Stimulated activated CD4-positive, alpha-beta T cell treated with anti-CD3 and anti-CD28 coated beads, Interleukin-12 subunit alpha, Interleukin-12 subunit beta, amount 100 ng/mL, for 4 hours (primary cell): ENCODE measurements at places on chromosomes 2 and 18.

DNA sequence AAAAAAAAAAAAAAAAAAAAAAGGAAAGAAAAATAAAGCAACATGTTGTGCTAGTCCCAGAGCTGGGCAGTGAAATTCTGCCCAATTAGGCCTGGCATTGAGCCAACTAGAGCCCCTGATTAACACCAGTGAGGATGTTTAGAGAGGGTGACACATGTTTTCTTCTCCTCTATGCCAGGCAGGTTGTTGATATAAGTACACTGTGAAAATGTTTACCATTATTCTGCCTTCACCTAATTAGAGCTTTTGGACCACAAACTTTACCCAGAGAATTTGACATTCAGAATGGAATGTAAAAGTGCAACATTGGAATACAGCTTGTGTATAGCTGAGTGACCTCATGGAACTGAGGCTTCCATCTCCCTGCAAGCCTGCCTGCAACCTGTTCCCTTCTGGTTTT lies 95.9 kb upstream of the MSH2 start:
- DNase-seq, result no peak

DNA sequence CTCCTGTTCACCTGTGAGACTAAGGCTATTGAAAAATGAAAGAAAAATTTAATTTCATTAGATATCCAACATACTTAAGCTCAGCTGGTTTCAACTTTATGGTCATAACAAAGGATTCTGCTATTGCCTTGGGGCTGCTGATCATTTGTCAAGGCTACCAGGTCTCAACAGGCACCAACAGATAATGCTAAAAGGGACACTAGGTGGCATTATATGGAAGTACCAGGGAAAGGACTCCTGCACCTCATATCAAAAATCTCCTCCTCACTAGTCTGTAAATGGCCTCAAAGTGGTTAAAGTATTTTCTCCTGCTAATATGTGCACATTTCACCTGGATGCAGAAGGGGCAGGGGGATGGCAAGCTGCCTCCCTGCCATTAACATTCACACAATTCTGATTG lies 167.9 kb upstream of the REG3A start:
- no peak for DNase-seq

DNA sequence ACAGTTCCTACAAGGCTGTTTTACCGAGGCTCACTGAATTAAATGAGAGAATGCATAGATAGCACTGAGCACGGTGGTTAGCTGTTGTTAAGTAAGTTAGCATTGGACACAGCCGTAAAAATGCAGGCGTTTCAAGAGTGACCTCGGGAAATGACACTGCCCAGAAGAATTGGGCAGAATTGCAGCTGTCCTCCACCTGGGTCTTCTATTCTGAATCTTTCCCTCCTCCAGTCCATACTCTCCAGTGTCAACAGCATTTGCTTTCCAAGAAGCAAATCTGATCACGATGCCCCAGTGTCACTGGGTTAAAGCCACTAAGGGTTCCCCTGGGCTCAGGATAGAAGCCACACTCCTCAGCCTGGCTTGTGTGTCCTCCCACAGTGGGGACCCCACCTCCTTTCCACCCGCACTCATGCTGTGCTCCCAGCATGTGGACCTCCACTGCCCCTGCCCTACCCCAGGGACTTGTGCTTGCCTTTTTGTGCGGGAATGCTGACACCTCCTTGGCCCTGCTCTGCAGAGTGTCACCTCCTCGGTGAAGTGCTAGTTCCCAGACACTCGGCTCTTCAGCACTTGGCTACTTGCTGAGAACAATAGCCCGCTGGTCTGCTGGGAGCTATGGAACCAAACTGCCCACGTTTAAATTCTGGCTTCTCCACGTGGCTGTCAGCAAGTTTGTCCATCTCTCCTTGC lies 135.0 kb downstream of the ANTXR1 start:
- no peak for DNase-seq

DNA sequence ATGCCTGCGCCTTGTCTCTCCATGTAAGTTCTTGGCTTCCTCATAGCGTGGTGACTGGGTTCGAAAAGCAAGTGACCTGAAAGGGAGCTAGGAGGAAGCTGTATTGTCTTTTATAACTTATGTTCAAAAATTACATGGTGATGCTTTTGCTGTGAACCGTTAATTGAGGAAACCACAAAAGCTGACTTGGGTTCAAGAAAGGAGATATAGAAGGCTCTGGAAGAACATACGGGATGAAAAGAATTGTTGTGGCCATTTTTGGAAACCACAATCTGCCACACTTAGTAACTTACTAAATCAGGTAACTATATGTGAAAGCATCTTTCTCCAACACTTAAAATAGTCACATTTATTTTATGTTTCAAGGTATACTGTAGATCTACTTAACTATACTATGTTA lies 177.0 kb upstream of the RBMS1 start:
- no peak for DNase-seq

DNA sequence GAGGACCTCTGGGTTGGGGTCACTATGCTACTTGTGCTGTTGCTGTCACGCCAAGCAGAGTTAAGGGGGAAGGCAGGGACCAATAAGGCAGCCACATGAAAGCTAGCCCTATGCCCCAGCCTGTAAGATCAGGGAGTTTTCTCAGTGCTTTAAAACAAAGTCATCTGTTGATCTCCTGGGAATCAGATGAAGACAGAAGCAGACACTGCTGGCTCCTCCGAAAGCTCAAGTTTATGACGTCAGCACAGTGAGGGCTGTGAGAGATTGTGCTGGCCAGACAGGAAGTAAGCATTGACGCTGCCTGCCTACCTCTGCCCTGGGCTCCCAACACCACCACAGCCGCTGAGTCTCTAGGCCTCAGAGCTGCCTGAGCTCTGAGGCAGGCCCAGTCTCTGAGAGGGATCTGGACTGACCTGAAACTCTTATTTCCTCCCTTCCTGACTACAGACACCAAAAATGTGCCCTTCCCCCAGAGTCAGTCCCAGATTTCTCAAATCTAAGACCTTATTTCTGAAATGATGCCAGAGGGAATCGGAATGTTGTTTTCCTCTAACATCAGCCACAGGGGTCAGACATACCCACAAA lies 118.1 kb upstream of the EPAS1 start:
- DNase-seq, result peak; percentile 20

- DNase-seq, result no peak
Measured at GRCh38 chr2:18244845-18245244, 315.6 kb downstream of the RDH14 start.

DNA sequence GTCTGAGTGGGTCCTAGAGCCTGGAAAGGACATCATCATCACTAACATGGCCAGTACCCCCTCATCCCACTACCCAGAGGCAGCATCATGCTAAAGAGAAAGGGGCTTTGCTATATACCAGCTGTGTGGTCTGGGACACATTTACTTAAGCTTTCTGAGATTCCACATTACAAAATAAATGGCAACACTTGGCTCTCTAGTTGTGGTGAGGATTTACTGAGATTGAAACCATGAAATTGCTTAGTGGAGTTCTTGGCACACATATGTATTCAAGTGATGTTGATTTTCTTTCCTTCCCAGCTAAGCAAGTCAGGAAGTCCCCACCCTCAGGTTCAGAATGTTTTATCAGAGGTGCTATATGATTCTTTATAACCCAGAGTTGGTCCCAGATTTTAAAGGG lies 362.0 kb downstream of the CLIP4 start:
- DNase-seq, result no peak

DNA sequence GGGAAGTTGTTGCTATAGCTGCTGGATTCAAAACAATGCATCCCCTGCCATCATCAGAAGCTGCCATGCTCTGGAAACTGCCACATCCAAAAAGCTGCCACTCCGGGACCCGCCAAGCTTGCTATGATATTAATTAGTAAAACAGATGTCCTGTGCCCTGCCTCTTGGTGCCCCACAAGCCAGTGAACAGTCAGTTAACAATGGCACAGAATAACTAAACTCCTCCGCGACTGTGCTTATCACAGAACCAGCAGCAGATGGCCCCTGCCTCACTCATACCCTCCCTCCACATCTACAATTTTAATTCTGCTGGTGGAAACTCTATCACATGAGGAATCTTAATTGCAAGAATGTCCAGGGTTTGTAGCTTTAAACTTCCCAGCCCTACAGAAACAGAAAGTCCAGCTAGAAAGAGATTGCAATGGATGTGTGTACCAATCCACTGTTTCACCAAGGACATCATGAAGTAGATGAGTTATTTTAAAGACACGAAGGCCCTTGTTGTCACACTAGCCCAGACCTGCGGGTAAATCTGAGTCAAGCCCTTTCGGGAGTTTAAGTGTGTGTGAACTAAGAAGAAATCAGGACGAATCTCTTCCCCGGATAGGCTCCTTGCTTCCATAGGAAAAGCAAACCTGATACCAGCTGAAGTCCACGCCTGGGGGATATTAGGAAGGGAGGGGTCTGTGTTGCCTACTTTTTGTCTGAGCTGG lies 7.4 kb upstream of the ACYP2 start:
- DNase-seq, result no peak

DNA sequence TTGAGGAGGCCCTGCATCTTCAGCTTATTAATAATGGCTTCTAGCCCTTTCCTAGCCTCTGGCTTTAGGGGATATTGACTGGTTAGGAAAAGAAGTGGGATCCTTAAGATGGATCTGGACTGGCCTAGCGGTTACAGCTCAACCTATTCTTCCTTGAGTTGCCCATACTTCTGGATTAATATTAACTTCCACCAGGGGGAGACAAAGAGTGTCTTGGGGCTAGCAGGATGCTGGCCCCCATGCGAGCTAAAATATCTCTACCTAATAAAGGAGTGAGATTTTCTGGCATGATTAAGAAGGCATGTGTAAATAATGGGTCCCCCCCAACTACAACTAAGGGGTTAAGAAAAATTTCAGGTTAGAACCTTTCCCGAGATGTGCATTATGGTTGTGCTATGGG lies 23.2 kb upstream of the PLA2R1 start:
- no peak for DNase-seq

- DNase-seq, result no peak
Measured at GRCh38 chr2:21055451-21055850, 11.6 kb upstream of the APOB start.

- no peak for DNase-seq
Measured at GRCh38 chr2:64238799-64239198, 94.6 kb upstream of the PELI1 start.

DNA sequence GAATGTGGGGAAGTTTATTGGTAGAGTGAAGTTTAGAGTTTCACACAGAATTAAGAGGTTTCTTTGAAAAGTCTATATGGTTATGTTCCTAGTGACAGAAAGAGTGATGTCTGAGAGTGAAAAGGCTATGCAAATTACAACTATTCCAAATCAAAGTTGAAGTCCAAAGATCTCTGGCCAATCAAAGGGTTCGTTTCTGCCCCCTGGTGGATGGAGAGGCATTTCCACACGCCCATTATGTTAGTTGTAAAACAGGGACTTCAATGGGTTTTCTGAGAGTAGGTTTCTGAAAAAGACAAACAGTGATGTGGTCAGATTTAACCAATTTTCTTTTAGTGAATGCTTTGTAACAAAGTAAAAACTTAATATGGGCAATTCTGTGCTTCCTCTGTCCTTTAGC lies 441.5 kb upstream of the POU3F3 start:
- DNase-seq, result no peak

GRCh38 chr18:6488956-6489355 lies 74.2 kb upstream of the L3MBTL4 start:
- no peak for DNase-seq

- DNase-seq, result no peak
Measured at GRCh38 chr2:65046633-65047407, 9.4 kb upstream of the CEP68 start.

GRCh38 chr2:226180281-226180884 lies 619.2 kb downstream of the IRS1 start:
- DNase-seq, result no peak

DNA sequence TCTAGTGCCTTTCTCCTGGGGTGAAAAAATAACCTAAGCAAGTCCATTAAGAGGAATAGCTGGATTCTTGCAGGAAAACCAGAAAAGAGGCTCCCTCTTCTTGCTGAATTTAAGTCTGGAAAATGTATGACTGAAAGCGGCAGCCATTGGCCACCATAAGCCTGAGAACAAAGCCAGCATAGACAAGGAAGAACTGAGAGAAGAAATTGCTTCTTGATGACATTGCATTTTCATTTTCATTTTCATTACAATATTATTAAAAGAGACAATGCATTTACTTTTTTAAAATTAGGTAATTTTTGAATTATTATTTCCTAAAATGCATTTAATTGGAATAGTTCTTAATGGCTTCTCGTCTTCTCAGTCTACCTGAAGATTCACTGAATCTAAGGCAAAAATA lies 1157.5 kb upstream of the ZEB2 start:
- no peak for DNase-seq

GRCh38 chr2:170087413-170087793 lies 90.5 kb upstream of the MYO3B start:
- no peak for DNase-seq

DNA sequence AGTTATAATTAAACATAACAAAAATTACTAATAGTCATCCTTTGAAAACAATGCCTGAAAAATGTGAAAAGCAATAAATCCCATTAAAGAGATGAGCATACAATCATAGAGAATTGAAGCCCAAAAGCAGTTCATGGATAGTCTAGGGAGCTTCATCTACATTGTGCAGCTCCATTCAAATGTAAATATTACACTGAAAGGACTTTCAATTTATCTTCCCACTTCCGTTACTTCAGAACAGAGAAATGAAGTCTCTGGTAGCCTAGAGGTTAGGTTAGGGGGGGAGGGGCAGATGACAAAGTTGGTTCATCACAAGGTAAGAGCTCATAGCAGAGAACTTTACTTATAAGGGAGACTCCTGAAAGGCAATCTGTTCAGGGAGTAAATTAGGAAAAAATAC lies 126.6 kb upstream of the RGPD4 start:
- DNase-seq, result no peak

- no peak for DNase-seq
Measured at GRCh38 chr2:195202163-195202845, 454.7 kb upstream of the SLC39A10 start.

- DNase-seq, result no peak
Measured at GRCh38 chr18:48554610-48555400, 16.0 kb downstream of the CTIF start.

DNA sequence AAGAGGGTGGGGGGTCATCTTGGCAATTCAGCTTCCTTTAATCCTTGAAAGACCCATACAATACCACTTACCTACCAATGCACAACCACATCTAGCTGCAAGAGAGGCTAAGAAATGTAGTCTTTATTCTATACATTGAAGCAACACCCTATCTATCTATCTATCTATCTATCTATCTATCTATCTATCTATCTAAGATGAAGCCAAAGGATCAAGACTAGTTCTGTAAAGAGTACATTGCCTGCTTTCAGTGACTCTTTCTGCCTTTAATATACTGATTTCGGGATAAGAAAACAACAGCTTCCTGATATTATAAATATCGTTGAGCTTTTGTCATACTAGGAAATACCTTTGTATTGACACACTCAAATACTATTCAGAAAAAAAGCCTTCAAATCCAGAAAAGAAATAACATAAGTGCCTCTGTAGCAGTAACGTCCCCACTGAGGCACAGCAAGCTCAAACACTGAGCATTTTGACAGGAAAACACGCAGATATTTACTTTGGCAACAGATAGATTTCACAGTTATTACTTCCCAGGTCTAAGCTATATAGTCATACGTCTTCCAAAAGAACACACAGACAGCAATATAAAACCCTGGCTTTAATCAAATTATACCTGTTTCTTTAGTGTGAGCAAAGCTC lies 139.4 kb upstream of the SERTAD2 start:
- DNase-seq, result no peak
